ENCODE measurements at places on chromosomes 5 and 9.

DNA sequence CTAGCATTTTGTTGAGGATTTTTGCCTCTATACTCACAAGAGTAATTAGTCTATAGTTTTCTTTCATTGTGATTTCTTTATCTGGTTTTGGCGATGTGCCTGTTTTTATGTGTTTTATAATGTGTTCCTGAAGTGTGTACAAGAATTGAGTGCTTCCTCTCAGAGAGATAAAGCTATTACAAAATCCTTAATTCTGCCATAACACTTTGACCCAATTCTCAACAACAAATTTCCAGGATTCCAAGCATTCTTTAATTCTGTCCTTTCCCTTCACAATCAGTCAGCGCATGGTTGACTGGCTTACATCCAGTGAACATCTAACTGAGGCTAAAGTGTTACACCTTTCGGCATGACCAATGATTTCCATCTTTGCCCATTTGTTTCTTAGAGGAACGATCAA, 282.9 kb upstream of the MVB12B start:
- DNase-seq = no peak

GRCh38 chr9:133742849-133743444, 4.8 kb upstream of the SARDH start:
- peak; percentile 76 for DNase-seq

GRCh38 chr9:27165670-27166069, 56.6 kb downstream of the TEK start:
- no peak for DNase-seq

DNA sequence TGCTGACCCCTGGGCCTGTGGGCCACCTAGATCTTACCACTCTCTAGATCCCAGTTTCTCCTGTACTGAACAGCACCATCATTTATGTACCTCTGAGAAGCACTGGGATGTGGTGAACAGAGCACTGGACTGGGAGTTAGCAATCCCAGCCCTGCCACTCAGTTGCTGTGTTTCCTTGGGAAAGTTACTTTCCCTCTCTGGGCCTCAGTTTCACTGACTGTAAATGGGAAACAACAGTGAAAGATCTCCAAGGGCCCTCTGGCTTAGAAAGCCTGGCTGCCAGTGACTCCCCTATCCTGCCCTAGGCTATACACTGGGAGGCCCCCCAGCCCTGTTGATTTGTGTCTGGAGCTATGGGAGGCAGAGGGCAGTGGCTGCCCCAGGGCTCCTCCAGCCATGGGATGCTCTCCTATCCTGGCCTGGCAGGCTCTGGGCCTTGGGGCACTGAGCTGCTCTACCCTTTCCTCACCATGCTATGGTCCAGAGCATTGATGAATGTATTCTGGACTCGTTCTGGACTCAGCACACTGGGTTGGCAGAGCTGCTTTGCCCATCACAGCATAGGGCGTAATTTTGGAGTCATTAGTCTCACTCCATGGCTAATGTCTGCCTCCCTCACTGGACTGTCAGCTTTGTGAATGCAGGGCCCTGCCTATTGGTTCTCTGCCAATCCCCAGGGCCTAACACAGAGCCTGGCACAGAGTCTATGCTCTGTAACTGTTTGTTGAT, 99.3 kb downstream of the RGS3 start:
- DNase-seq = no peak

DNA sequence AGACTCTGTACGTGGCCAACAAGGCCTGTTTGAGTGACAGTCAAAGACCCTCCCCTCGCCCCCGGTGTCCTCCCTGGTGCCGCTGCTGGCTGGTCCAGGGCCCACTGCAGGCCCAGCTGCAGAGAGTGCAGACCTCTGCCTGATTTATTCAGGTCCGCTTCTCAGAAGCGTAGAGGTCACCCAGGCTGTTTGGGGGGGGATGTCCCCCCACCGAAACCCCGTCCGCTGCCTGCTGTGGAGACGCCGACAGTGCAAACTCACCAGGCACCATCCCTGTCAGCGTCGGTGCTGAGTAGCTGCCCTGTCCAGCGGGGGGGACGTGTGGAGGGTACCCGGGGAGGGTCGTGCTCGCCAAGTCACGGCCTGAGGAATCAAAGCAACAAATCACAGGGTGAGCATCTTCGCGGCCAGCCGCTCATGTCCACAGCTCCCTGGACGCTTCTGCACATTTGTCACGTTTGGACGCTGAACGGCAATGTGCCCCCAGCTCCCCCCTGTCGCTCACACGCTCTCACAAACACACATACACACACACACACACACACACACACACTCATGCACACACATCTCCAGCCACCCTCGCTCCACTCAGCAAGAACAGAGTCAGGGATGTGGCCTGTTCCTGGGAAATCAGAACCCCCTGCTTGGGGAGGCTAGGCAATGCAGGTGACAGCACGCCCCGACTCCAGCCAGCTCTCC, 152.2 kb downstream of the PAX5 start:
- no peak for DNase-seq

- no peak for DNase-seq
Observed at GRCh38 chr9:20294046-20294750, 328.1 kb downstream of the MLLT3 start.

- peak; percentile 7 for DNase-seq
Observed at GRCh38 chr5:137051161-137051560, 448.0 kb downstream of the SPOCK1 start.

DNA sequence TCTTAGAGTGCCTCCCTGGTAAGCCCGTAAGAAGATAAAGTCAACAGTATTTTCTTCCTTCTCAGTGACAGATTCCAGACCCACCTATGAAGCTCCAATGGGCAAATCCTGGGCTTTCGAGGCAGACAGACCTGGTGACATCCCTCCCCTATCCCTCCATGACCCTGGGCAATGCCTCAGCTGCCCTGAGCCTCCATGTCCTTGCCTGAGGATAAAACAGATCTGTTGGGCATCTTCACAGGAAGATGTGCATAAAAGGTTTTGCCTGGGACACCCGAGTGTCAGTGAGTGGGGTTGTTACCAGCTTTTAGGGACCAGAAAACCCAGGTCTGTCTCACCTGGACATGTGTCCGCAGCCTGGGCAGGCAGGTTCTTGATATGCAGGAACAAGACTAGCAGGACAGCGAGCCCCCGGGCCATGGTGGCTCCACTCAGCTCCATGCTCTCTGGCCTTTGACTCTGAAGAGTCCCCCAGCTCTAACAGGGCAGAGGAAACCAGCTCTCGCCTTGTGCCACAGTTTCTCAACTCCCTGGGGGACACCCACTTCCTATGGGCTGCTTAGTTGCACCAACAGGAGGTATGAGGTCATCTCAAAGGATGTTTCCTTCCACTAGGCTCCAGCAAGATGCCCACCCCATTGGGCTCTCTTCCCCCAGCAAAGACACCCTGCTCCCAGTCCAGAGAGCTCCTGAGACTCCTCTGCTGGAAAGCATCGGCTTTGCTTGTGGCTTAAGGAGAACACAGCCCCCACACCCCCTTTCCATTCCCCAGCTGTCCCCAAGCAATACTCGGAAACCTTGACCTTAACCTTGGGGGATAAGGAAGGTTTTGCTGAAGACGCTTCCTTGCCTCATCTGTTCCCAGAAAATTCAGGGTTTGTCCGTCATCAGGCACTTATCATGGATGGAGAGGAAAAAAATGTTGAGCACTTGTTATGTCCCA, at the start of gene FCN1:
TSS of gene FCN1 (minus strand) at position 482 of the 943 bp plus-strand sequence. CDS start at position 441, 41 bp downstream.
- DNase-seq = no peak

DNA sequence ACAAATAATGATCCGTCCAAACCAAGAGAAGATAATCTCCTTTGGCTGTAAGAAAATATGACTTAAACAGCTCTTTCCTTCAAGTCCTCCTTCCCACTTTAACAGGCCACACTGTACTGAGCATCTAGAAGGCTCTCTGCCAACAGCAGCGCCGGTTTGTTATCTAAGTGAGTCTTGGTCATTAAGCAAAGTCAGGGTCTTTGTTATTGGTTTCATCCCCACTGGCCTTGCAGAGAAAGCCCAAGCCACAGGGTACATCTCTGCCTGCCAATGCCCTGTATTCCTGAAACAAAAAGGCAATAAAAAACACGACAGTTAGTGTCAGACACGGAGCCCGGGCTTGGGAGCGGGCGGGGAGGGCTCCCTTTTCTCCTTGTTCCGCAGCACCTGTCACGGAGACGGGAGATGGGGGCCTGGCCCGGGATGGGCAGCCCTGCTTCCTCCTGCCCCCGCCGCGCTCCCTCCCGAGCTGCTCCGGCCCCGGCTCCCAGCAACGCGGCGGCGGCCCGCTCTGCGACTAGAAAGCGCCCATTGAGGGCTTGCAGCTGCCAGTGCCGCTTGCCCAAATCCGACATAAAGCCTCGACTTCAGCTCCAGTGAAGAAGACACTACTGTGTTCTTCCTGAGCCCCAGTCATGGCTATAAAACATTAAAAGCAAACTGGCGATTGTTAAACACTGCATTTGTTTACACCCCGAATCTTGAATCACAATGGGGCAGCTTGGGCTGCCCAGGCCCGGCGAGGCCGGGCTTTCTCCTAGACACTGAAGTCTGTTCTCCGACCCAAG, 28.1 kb upstream of the PIK3R1 start:
- DNase-seq = no peak

- no peak for DNase-seq
Observed at GRCh38 chr9:6816581-6816980, 58.8 kb downstream of the KDM4C start.

DNA sequence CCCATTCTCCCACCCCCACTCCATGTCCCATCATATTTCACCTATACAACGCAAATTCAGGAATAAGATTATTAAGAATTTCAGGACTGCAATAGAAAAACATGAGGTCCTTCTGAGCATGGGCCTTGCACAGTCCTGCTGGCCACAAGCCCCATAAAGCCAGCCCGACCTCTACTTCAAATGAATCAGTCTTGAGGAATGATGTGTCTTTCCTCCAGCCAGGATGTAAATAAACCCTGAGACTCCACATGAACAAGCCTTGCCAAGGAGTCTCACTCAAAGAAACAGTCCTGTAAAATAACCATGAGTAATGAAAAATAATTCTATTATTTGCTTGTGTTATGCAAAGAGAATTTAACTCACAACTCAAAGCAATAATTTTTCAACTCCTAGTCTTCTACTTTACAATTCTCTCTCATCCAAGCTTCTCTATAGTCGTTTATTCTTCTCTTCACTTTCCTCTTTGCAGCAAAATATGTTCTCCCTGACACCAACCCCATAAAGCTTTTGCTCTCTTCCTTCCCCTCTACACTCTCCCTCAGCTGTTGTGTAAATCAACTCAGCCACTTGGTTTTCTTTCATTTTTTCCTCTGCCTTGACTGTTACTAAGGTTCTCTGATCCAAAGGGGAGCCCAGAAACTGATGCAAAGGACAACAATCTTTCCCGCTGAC, 140.1 kb upstream of the MOCS2 start:
- no peak for DNase-seq

- DNase-seq = no peak
Observed at GRCh38 chr9:100577776-100578448, at the start of gene CAVIN4. CAVIN4 (plus strand) TSS chr9:100578079; CDS start chr9:100578144, 65 bp downstream.

DNA sequence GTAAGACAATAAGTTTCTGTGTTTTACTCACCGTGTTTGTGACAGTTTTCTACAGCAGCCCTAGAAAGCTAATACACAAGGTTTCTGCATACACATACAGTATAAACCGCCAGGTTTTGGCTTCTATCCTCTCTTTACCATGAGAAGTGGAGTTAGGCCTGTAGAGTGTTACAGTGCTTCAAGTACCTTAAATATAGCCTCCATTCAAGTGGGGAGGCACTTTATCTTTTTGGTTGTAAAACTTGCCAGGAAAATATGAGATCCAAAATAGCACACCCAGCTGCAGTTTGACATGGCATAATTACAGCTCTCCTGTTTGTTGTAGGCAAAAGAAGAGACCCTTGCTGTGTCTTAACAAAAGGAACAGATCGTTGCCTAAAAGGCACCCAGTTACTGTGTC, 90.3 kb upstream of the PTPN3 start:
- no peak for DNase-seq

GRCh38 chr9:109945573-109945972, 165.6 kb downstream of the PALM2AKAP2 start:
- DNase-seq = no peak

DNA sequence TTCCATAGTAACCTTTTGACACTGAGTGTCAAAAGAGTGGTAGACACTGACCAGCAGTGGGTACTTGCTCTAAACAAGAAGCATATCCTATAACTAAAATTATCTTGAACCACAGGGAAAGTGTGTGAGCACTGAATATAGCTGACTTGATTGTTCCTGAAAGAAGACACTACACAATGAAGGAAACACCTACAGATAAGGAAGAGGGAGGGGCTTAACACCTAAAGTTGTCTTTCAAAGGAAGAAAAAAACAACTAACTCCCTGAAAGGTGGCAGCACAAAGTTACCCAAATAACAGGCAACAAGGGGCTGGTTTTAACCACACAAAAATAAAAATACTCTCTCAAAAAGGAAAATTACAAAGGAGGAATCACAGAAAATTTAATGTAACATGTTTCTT, 6.6 kb downstream of the ELAVL2 start:
- no peak for DNase-seq

- DNase-seq = no peak
Observed at GRCh38 chr5:89117124-89117644, 234.2 kb upstream of the MEF2C start.

- DNase-seq = no peak
Observed at GRCh38 chr5:175211956-175212756, 231.8 kb downstream of the DRD1 start.

DNA sequence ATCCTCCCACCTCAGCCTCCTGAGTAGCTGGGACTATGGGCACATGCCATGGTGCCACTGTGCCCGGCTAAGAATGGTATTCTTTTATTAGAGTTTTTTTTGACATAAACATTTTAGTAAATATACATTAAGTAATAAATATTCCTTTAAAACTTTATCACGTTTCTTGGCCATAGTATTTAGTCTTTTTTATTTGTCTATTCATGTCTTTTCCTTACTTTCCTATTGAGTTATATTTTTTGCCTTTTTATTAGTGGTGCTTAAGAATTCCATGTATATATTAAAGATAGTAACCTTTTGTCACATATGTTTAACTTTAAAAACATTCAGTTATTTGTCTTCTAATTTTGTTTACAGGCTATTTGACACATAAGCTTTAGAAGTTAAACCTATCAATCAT, 73.4 kb downstream of the MARCHF3 start:
- no peak for DNase-seq

DNA sequence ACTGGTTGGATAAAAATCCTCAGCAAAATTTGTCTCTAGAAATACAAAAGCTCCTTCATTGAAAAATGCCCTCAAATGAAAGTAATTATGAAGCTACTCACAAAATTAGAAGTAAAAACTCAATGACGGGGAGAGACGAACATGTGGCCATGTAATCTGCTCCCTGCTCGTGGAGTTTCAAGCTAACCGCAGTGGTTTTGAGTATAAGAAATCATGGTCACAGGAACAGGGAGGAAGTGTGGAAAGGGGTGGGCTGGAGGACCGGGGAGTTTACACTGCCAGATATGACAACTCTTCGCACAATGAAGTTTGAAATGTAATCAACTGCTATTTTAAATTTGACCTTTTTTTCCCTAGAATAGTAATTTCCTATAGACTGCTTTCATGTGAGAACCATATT, 765.4 kb upstream of the DMAC1 start:
- no peak for DNase-seq

DNA sequence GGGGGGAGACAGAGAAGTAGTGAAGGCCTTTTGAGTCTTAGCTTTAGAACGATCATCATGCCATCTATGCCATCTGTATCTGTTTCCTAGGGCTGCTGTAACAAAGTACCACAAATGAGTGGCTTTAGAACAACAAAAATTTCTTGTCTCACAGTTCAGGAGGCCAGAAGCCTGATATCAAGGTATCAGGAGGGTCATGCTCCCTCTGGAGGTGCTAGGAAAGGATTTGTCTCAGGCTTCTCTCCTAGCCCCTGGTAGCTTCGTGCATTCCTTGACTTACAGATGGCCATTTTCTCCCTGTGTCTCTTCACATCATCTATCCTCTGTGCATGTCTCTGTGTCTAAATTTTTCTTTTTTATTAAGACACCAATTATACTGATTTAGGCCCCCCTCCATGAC, 5.2 kb downstream of the CARD6 start:
- no peak for DNase-seq

- DNase-seq = no peak
Observed at GRCh38 chr5:153960269-153961215, 78.2 kb downstream of the FAM114A2 start.
